ENCODE measurements at places on chromosomes 16 and 17.

- DNase-seq: no peak
Observed at GRCh38 chr17:63476854-63477479, at the start of gene ACE. TSS of gene ACE (plus strand) at chr17:63477061. CDS start at chr17:63477095, 34 bp downstream.

- no peak for DNase-seq
Observed at GRCh38 chr17:46135126-46135812, 58.0 kb downstream of the KANSL1 start.

GRCh38 chr16:5215901-5216300 lies 118.3 kb upstream of the EEF2KMT start:
- DNase-seq: no peak

GRCh38 chr16:64238571-64238970 lies 883.3 kb downstream of the CDH11 start:
- DNase-seq: no peak

GRCh38 chr17:8141741-8142140 lies 10.5 kb downstream of the PER1 start:
- no peak for DNase-seq

DNA sequence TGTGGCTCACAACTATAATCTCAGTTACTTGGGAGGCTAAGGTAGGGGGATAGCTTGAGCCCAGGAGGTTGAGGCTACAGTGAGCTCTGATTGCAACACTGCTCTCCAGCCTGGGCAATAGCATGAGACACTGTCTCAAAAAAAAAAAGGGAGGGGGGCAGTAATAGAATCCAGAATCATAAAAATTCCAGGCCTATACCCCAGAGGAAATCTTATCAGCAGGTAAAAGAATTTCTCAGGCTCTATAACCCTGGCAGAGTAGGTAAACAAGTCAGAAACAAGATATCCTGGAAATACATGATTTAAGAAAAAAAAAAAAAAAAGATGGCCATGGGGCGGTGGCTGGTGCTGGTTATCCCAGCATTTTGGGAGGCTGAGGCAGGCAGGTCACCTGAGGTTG lies 12.9 kb downstream of the SPAG9 start:
- DNase-seq: no peak

DNA sequence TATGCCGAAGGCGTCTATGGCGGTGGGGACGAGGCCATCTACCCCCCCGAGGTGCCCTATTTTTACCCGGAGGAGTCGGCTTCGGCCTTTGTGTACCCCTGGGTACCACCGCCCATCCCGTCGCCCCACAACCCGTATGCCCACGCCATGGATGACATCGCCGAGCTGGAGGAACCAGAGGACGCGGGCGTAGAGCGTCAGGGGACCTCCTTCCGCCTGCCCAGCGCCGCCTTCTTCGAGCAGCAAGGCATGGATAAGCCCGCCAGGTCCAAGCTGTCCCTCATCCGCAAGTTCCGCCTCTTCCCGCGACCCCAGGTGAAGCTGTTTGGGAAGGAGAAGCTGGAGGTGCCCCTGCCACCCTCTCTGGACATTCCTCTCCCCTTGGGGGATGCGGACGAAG lies 11.4 kb downstream of the MYO15A start:
- DNase-seq: no peak

DNA sequence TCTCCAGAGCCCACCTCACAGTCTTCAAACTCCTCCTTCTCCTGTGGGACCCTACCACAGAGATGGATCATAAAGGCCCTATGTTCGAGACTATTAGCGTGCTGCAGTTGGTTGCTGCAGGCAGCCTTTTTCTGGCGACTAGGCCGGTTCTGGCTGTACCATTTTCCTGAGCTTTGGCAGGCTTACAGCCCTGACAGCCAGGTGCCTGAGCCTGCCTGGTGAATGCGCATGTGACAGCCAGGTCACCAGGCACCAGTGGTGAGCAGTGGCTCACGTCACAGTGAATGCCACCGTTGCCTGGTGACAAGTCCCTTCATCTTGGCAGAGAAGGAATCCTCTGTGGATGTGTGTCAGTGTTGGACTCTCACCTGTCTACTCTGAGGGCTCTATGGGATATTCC lies 978.8 kb downstream of the KCNJ18 start:
- DNase-seq: no peak

GRCh38 chr17:70241071-70241470 lies 71.7 kb downstream of the KCNJ2 start:
- DNase-seq: no peak

DNA sequence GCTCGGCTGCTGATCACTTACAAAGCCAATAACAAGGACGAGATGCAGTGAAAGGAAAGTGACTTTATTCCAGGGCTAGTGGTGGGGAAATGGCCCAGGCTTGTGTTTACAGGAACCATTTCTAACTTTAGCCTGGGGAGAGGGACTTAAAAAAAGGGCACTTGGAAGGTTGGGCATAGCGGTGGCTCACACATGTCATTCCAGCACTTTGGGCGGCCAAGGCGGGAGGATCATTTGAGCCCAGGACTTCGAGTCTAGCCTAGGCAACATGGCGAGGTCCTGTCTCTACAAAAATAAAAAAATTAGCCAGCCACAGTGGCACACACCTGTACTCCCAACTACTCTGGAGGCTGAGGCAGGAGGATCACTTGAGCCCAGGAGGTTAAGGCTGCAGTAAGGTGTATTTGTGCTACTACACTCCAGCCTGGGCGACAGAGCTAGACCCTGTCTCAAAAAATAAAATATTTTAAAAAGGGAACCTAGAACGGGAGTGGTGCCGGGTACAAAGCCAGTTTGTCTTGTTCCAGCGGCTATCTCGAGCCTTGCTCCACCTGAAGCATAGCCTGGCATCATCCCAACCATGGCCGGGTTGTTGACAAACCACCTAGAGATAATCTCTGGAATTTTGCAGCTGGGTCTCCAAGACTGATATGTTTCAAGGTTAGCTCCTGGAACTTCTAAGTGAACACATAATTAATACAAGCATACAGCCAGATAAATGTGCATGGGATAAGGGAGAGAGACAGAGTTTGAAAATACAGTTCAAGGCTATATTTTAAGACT lies 5.7 kb upstream of the TVP23A start:
- DNase-seq: no peak
